AML-193 (cell line): ENCODE measurements at places on chromosomes 11 and 22.

DNA sequence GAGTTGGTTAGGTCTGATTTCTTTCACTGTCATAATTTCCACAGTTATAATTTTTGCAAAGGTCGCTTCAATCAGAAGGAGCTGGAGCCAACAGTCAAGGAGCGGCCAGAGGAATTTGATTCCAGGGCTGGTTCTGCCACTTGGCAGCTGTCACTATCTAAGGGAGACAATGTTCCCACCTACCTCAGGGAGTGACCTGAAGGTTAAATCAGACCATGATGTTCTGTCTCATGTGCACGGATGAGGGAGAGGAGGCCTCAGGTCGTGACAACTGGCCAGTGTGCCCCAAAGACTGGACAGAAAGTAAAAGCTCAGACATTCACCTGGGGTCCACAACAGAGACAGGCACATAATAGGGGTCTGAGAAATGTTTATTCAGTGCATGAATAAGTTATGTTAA is 7.6 kb downstream of the MRGPRD start:
- DNase-seq = no peak

- no peak for DNase-seq
These were observed 46.7 kb upstream of the RAB1B start for GRCh38 chr11:66221726-66222236.

DNA sequence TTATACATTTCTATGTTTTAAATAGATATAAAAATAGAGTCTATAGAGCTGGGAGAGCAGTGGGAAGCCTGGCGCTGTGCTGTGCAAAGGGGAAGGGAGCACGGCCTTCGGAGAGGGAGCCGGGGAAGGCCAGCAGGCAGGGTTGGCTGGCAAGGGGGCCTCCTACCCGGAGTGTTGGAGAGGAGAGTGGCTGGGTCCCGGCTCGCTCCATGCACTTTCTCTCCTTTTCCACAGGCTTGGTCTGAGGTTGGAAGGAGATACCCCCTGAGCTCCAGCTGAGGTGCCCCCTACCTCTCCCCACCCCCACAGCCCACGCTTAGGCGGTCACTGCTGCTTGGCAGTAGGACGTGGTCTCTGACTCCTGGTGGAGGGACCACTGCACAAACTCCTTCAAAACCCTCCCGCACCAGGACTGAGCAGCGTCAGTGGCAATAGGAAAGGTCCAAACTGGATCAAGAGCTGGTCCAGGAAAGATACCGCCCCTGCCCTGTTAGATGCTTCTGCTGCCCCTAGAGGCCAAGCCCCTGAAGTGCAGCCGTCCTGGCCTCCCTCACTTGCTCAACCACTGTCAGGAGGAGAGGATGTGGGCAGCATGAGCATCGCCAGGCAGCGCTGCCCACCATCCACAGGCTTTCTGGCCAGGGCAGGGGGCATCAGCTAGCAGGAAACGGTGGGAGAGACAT is 52.9 kb downstream of the SYT13 start:
- peak; percentile 44 for DNase-seq

DNA sequence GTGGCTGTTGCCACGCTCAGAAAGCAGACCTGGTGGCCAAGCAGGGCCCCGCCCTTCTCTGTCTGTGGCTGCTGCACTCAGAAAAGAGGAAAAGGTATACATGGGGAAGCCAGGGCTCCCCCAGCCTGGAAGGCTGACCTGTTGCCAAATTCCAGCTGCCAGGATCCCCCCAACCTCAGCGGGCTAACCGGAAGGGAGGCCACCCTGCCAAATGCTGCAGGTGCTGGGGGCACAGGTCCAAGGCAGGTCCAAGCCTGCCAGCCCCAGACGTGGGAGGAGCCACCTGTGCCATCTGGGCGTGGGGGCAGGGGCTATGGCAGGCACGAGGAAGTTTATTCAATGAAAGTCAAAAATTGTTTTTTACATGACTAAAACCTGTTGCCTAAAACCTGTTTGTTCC is 2.6 kb downstream of the NPTXR start:
- DNase-seq = no peak

GRCh38 chr11:128563308-128563707 is 24.1 kb downstream of the ETS1 start:
- DNase-seq = no peak

- peak; percentile 13 for DNase-seq
These were observed 8.2 kb downstream of the ZBED4 start for GRCh38 chr22:49861642-49862495.

DNA sequence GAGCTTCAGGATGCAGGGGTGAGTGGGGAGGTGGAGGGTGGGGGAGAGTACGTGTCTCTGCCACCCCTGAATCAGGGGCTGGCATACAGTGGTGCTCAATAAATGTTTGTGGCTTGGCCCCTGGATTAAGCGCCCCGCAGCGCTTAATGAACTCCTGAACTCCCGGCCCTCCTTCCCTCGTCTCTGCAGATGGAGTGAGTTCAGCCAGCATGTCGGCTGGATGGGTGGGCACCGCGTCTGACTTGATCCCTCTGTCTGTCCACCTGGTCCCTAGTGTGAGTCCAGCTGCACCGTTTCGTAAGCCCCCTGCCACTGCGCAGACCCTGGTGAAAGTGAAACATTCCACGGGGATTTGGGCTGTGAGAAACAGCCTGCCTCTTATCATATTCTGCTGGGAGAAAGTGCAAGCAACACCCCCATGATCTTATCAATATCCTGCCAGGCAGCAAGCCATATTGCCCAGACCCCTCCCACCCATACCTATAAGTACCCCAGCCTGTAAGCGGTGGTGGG is 12.0 kb upstream of the MRGPRD start:
- no peak for DNase-seq

DNA sequence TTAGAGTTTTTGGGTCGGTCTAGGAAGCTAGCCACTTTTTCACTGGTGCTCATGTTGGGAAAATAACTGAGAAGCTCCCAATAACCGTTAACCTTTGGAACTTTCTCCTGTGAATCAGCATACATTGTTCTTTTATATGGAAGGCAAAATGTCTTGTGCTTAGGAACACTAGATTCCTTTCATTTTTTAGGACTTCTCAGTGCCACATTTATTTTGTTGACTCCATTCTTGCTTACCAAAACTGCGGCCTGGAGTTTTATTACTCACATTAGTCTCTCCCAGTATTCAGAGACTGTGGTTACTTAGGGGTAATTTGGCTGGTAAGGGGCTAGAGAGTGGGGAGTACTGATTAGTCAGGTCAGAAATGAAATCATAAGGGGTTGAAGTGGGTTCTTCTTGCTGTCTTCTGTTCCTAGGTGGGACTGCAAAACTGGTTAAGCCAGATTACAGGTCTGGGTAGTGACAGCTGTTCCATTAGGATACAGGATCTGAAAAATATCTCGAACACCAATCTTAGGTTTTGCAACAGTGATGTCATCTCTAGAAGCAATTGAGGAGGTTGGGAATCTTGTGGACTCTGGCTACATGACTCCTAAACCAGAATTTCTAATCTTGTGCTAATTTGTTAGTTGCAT is 631.4 kb upstream of the LUZP2 start:
- no peak for DNase-seq

GRCh38 chr11:46492532-46492931 is 101.0 kb upstream of the CHRM4 start:
- DNase-seq = no peak

GRCh38 chr11:59698506-59698905 is 15.1 kb downstream of the OR10V1 start:
- no peak for DNase-seq

DNA sequence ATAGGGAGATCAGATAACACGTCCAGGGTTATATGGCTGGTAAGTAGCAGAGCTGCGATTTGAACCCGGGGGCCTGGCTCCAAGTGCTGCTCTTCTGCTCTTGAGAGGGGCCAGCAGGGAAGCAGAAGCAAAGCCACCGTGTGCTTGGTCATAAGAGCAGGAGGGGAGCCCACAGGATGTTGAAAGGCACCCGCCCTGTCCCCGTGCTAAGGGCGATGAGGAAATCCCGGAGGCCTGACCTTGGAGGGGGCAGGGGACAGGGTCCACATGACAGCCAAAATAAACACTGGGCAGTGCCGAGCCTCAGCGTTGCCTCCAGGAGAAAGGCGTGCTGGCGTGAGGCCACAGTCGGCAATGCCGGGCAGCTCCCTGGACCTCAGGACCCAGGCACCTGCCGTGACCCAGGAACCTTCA is 28.8 kb downstream of the TOM1 start:
- DNase-seq = no peak

GRCh38 chr11:26032241-26032640 is 299.7 kb upstream of the ANO3 start:
- DNase-seq = no peak

DNA sequence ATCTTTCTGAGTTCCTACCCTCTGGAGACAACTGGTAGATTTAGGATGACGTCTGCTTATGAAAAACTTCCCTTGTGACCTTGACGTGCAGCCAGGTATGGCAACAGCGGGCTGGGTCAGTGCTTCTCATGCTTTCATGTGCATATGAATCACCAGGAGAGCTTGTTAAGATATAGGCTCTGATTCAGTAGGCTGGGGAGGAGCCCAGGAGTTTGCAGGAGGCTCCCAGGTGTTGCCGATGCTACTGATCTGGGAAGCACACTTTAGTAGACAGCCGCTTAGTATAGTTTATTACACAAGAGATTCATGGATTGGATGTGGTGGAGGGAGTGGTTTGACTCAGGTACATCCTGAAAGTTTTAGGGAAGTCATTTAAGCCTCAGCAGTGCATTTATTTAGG is 23.8 kb downstream of the DIXDC1 start:
- DNase-seq = no peak

GRCh38 chr22:33385611-33386010 is 327.4 kb upstream of the SYN3 start:
- no peak for DNase-seq

DNA sequence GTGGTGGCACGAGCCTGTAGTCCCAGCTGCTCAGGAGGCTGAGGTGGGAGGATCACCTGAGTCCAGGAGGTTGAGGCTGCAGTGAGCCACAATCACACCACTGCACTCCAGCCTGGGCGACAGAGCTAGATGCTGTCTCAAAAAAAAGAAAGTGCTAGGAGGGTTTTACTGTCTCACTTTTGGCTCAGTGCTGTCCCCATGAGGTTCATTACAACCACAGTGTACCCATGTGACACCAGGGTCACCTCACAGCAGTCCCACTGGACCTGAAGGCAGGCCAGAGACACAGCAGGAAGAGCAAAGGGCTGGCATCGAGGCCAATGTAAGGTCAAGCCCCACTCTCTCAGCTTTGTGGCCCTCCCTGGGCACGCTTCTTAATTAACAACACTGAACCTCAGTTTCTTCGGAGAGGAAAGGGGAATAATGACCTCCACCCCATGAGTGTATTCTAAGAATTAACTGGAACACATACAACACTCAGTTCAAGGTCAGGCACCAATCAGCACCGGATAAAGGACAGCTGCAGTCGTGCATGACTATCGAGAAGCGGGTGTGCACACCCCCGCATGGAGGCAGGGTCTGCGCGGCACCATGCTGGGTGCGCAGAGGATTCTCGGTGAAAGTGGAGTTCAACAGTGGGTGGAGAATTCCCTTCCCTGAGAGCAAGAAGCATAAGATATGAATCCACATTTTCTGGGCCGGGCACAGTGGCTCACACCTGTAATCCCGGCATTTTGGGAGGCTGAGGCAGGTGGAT is 30.9 kb upstream of the BAIAP2L2 start:
- no peak for DNase-seq

DNA sequence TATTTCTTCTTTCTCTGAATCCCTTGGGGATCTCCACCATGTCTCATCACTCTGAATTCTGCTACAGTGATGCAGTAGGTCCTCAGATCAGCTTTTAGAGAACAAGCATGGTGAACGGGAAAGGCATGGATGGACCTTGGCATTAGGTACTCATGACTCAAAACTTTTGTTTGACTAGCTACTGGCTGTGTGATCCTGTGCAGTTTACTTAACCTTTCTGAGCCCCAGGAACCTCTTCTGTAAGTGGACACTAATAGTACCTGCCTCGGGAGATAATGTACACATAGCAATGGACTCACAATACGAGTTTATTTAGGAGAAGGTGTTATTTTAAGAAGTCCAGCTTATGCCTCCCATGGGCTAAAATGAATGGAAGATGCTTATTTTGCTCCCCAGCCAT is 184.7 kb upstream of the TBCEL start:
- DNase-seq = no peak

GRCh38 chr11:129574431-129574830 is 198.8 kb downstream of the BARX2 start:
- DNase-seq = no peak

- DNase-seq = no peak
These were observed 13.4 kb downstream of the SHANK2 start for GRCh38 chr11:71238941-71239340.

- no peak for DNase-seq
These were observed 10.0 kb upstream of the TRIM29 start for GRCh38 chr11:120147950-120148270.

GRCh38 chr11:42066113-42066512 is 606.7 kb upstream of the LRRC4C start:
- DNase-seq = no peak

DNA sequence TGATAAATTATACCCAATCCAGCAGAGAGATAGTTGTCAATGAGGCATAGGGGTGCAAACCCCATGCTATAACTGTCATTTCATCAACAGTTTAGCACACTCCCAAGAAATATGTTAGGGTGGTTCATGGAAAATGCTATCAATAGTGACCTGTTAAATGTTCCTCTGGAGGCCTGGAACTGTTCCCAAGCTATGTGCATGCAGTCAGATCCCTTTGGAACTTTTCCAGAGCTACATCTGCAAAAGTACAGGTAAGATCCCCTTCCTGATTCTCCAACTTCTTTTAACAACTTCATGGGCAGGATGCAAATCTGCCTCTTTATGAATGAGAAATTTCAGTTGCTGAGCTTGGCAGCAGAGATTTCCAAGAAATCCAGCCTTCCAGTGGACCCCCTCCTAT is 27.2 kb downstream of the ABTB2 start:
- DNase-seq = no peak
